ENCODE measurements at places on chromosomes 1 and 21. TPM values are rescaled to one million over a fixed set of nuclear protein-coding genes. Genes with fewer than 3 reads are reported as not detected.

KRTAP12-2 gene
- not detected for total RNA-seq

- no peak for DNase-seq
These were observed 3.1 kb upstream of the VWA1 start for GRCh38 chr1:1432274-1432950.

GRCh38 chr1:74773582-74773981 lies 40.6 kb downstream of the TYW3 start:
- no peak for DNase-seq

LRRIQ3 gene
- 0.68 TPM for total RNA-seq

GRCh38 chr1:200075938-200076546 lies 48.5 kb downstream of the NR5A2 start:
- peak; percentile 51 for DNase-seq

GRCh38 chr1:31460027-31460426 lies 47.0 kb downstream of the SERINC2 start:
- no peak for DNase-seq

DNA sequence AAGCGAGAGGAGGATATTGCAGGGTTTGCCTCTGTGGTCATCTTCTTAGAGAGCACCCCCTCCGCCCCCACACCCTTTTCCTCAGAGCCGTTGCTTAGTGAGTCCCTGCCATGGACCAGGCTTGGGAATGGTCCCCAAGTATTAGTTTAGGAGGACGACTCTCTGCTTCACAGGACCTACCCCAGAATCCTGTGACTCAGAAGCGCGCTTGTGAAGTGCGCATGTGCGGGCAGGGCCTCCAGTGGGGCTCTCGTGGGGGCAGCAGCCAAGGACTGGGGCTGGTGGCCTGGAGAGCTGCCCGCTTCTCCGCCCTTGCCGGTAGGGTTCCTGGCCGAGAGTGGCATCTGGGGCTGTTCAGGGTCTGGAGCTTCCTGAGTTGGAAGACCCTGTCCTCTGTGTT lies 37.3 kb upstream of the HMGN1 start:
- peak; percentile 55 for DNase-seq

DNA sequence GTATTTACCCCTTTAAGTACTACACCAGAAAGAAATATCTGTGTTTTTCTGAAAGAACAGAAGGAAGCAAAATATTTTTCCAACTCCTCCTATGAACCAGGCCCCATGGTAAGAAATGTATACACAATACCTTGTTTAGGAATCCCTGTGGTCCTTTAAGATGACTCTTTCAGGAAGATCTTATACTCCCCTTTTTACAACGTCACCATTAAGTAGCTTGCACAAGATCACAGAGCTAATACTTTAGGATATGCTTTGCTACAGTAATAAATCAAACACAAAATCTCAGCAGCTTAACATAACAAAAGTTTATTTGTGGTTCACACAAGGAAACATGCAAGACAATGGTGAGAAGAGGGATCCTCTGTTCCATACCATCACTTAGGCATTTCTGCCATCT lies 8.8 kb upstream of the LAMB3 start:
- DNase-seq = no peak

GRCh38 chr1:26827106-26827604 lies 667 bp downstream of the ZDHHC18 start:
- DNase-seq = no peak

CD5L gene
- total RNA-seq = not detected

GRCh38 chr1:154975409-154976059 lies 1.1 kb downstream of the CKS1B start:
- DNase-seq = peak; percentile 63

GBP4 gene
- not detected for total RNA-seq

HCRTR1 gene
- not detected for total RNA-seq

PGLYRP3 gene
- not detected for total RNA-seq

GRCh38 chr1:10399444-10399941 lies 629 bp downstream of the PGD start:
- DNase-seq = no peak

- no peak for DNase-seq
These were observed 131.6 kb downstream of the ETS2 start for GRCh38 chr21:38937286-38937790.

GRCh38 chr1:89975540-89976125 lies 19.3 kb upstream of the ZNF326 start:
- no peak for DNase-seq

GJA5 gene
- total RNA-seq = not detected

DNA sequence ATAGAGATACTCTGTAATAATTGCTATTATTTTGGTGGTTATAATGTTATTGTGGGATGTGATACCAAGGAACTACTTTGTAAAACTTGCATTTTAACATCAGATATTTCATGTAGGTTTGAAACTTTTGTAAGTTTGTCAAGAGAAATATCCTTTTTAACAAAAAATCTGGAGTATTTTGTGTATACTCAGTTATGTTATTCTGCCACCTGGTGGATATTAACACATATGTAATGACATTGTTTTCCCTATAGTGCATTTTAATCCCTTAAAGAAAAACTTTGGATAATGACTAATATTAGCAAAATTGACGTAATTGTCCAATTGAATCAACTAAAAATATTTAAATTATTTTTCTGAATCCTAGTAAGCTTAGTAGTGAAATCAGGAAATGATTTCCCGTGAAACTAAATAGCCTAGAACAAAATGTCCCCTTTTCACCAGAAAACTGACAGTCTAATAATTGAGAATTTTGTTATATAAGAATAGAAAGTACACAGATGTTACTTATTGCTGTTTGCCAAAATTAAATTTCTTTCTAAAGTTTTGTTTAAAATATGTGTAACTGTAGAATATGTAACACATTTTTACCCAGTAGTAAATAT lies 39.6 kb downstream of the KCTD3 start:
- DNase-seq = no peak

FTCD gene
- not detected for total RNA-seq

GRCh38 chr21:25408666-25409065 lies 198.6 kb downstream of the MRPL39 start:
- no peak for DNase-seq

- DNase-seq = no peak
These were observed 1.7 kb downstream of the TSPEAR start for GRCh38 chr21:44709426-44710293.

- no peak for DNase-seq
These were observed 45.3 kb downstream of the SASS6 start for GRCh38 chr1:100087396-100087795.

FMO5 gene
- 0.30 TPM for total RNA-seq

- no peak for DNase-seq
These were observed 29.0 kb downstream of the HIVEP3 start for GRCh38 chr1:41889506-41890414.

GRCh38 chr1:200172311-200172710 lies 144.8 kb downstream of the NR5A2 start:
- no peak for DNase-seq

RAB4A gene
- 65.1 TPM for total RNA-seq

CLCC1 gene
- total RNA-seq = 51.5 TPM

DNA sequence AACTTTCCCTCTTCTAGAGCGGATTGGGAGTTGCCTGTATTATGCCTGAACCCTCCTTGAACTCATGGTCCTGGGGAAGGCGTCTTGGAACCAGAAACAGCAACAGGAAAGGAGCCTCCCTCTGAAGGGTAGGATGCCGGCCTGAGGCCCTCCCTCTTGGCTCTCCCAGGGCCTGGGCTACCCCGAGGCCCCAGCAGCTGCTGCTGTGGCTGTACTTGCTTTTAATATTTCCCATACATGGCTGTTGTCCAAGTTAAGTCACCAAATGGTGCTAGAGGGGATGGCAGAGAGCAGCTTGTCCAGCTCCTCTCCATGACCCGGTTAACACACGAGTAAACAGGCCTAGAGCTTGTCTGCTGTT lies 10.5 kb downstream of the CHRNB2 start:
- no peak for DNase-seq

GPA33 gene
- not detected for total RNA-seq

SWT1 gene
- total RNA-seq = 2.3 TPM

DNA sequence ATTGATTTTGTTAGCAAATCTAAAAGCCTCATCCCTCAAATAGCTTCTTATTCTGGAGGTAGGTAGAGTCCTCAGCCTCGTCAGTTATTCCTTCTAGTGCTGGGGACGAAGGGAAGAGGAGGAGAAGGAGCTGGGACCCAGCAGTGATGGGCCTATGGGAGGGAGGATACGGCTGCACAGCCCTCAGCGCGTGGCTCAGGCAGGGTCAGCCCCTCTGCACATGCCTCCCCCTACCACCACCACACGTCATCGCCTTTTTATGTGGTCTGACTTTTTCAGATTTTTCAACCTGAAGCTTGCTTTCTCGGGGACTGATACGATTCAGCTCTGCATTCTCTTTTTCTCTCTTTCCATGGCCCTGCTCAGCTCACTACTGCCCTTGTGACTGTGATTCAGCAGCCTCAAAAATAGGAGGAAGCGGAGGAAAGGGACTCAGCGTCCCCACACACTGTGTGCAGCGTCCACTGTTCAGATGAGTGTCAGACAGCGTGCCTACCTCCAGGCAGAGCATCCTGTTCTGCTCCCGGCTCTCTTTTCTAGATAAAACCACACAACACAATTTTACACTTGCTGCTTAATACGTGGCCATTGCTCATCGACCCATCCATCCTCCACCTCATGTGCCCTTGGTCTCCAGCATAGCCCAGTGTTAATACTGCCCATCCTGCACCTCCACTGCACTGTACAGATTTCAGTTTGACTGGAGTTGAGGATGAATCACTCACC lies 827 bp downstream of the OR2B11 start:
- DNase-seq = no peak

USP21 gene
- 3.3 TPM for total RNA-seq

MCOLN3 gene
- total RNA-seq = 1.0 TPM

ZBTB8B gene
- total RNA-seq = not detected

DNA sequence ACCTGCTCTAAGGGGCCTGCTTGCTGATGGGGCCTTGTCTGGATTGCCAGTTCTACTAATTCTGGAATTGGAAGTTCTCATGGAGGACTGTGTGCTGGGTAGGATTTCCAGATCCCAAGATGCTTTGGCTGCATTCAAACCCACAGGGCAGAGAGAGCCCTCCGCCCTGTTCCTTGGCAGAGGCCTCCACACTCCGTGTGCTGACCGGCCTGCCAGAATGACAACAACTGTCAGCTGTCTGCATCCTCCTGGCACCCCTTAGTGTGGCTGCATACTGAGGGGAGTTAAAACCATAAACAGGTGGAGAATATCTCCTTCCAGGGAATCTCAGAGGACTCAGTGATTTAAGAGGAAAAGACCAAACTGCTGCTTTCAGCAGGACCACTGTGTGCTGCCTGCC lies 60.7 kb downstream of the ADARB1 start:
- no peak for DNase-seq

RGS8 gene
- total RNA-seq = not detected

- no peak for DNase-seq
These were observed 58.5 kb downstream of the WDR4 start for GRCh38 chr21:42820616-42821465.

DNA sequence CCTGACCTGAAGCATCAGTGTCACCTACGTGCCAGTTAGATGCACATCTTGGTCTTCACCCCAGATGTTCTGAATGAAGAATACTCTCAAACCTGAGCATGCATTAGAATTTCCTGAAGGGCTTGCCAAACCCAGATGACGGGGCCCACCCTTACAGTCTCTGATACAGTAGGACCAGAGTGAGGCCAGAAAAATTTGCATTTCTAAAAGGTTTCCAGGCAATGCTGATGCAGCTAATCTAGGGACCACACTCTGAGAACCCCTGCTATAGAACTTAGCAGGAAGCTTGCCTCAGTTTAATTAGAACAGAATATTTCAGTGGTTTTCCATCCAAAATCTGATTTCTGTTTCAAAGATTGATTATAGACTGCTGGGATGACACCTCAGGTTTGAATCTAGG lies 9.9 kb upstream of the CTBS start:
- DNase-seq = no peak

DNA sequence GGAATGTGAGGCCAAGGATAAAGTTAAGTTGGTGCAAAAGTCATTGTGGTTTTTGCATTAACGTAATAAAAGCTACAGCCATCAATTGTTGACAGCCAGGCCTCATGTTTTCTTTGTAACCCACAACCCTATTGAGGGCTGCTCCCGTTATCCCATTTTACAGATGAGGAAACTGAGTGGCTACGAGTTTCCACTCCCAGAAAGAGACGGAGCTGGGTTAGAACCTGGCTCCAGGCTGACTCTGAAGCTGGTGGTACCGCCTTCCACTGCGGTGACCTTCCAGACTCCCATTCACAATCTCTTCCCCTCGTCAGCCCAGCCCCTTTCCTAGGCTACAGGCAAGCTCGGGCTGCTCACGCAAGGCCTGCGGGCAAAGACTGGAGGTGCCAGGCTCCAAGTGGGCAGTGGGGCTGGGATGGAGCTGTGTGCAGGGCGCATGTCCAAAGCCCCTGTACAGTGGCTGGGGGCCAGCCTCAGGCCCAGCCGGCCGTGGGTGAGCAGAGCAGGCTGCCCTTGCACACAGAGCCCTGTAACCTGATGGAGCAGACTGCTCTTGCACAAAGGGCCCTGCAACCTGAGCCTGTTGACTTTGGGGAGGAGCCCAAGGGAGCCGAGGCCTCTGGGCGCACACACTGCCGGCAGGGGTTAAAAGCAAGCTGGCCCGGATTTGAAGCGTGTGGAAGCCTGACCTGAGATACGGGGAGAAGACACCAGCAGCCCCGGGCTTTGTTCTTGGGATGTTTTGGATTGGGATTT lies 97.4 kb upstream of the TMPRSS2 start:
- DNase-seq = no peak

DNA sequence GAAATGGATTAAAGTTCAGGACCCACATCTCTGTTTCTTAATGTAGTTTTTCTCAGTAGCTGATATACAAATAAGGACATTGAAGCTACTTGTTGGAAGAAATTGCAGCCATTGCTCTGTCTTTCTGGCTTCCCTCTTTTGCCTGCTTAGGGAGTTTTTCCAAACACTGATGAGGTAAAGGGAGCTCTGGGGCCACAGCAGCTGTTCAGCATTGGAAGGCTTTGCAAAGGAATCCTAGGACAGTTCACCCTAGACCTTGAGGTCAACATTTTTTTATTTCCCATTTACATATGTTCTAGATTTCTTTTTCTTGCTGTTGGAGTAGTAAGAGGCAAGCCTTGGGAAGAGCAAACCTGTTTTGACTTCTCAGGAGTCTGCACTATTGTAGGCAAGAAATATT lies 126.9 kb upstream of the PLPPR5 start:
- DNase-seq = no peak

GRCh38 chr1:30686236-30686935 lies 37.0 kb downstream of the MATN1 start:
- no peak for DNase-seq

WLS gene
- 3.2 TPM for total RNA-seq

DNA sequence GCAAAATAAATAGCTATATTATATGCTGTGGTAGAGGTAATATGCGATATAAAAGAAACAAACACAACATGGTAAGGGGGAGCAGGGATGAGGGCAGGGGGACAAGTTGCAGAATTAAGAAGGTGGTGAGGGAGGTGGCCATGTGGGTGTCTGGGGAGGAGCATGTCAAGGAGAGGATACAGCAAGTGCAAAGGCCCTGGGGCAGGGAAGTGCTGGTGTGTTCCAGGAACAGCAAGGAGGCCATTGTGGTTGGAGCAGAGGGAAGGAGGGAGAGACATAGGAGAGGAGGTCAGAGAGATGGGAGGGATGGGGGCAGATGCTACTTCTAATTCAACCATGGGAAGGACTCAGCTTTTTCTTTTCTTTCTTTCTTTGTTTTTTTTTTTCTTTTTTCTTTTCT lies 161.2 kb upstream of the IGSF21 start:
- DNase-seq = no peak

ATF6 gene
- 10.8 TPM for total RNA-seq
